ENCODE measurements at places on chromosomes 12 and 14. TPM values are rescaled to one million over a fixed set of nuclear protein-coding genes. Genes with fewer than 3 reads are reported as not detected.

The RTL1 gene
- not detected for total RNA-seq

The RPS26 gene
- total RNA-seq, result 33.2 TPM

The ERBB3 gene
- total RNA-seq, result 0.71 TPM

The BDKRB2 gene
- 10.3 TPM for total RNA-seq

The TCL1A gene
- 0.24 TPM for total RNA-seq

The VRK1 gene
- total RNA-seq, result 11.5 TPM

The C12orf50 gene
- not detected for total RNA-seq

GRCh38 chr12:64744422-64745258 is 14.6 kb downstream of the GNS start:
- DNase-seq, result no peak

DNA sequence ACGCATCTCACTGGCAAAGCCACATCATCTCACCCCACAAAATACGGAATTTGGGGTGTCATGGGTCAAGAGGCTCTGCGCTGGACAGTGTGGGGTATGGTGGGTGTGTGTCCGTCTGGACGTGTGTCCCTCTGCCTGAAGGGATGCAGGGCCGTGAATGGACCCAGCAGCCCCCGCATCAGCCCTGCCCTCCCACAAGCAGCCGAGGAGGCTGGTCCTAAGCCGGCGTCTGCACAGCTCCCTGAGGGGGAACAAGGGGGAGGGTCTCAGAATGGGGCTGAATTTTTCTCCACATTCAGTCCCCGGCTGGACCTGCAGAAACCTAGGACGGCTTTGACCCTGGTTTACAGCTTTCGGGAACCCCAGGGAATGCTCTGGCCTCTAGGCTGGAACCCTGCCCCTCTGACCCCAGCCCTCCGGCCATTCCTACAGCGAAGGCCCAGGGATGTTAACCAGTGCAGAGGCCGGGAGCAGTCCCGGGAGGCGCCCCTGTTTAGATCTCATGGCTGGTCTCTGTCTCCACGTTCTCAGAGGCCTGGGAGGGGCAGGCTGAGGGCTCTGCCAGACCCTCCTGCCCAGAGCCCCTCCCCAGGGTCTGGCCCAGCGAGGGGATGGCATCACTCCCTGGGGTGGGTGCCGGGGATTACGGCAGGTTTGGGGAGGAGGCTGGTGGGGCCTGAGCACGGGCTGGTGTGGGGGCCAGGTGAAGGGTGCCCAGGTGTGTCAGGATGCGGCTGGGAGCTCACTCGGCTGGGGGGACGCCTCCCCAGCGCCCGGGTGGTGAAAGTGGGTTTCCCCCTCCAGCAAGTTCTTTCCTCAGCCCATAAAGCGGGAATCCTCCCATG is 156.5 kb upstream of the C14orf180 start:
- no peak for DNase-seq

DNA sequence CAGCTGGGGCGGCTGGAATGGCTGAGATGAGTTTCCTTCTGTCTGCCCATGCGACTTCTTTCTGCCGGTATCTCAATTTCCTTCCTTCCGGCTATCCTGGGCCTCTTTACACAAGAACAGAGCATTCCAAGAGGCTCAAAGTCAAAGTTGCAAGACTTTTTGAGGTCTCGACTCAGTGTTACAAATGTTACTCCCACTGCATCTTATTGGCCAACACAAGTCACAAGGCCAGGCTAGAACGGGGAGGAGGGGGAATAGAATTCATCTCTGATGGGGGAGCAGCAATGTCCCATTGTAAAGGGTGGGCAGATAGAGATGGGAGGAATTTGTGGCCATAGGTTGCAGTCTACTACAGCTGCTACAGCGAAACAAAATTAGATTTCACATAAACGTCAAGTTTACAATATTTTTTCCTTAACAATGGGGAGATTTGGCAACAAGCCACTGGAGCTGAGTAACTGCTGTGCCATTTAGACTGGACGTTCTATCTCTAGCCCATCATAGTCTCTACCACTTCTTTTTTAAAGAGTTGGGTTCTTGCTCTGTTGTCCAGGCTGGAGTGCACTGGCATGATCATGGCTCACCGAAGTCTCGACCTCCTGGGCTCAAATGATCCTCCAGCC is 9.5 kb upstream of the NYNRIN start:
- DNase-seq, result no peak

DNA sequence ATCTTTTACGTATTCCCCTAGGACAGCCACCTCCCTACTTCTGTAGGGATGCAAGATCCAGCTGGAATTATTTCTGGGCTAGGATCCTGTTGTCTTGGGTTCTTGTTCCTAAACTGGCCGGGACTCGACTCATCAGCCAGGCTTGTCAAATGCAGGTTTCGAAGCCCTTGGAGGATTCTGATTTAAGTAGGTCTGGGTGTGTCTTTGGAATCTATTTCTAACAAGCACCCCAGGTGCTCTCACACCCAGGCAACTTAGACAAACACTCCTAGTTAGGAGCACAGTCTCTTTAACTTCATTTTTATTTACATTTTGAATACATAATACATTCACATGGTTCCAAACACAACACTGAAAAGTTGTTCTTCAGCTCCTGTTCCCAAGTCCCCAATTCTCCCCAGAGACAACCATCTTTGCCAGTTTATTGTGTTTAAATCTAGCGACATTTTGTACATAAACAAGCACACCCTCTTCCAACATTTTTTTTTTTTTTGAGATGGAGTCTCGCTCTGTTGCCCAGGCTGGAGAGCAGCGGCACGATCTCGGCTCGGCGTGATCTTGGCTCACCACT is 20.9 kb downstream of the MORN3 start:
- DNase-seq, result no peak

GRCh38 chr14:95465358-95465757 is 51.1 kb downstream of the SYNE3 start:
- no peak for DNase-seq

DNA sequence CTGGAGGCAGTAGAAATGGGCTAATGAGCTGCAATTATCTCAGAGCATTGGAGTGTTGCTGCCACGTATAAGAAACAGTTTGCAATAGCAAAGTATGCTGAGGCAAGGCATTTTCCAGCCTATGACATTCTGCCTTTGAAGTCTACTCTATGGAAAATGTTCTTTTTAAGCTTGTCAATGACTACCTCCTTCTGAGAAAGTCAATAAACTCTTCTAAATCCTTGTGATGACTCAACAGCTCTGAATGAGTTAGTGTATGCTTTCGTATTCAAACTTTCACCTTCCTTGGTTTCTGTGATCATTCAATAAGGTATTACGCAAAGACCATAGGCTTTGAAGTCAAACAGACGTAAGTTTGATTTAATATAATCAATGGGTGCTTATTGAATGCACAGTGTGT is 111.2 kb downstream of the CAPZA3 start:
- DNase-seq, result no peak

- DNase-seq, result no peak
These were observed 82.4 kb upstream of the MYF6 start for GRCh38 chr12:80625051-80625450.

DNA sequence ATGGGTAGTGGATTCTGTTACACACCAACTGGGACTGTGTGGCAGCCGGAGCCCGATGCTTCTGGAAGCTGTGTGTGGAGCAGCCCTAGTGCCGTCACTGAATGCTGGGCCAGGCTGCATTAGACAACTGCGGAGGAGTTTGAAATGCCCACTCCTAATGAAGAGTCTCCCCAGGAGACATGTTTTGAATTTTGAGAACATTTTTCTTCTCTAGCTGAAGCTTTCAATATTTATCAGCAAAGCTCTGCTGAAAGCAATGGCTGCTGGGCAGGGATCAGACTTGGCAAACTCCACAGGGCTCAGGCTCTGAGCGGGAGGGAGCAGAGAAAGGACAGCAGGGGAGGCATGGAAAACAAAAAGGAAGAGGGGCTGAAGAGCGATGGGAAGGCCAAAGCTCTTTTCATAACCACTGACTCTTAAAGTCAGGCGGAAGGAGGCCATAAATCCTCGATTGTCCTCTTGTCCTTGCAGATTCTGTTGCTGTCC is 189.1 kb downstream of the MON2 start:
- no peak for DNase-seq
